GDM1 (cell line): ENCODE measurements at places on chromosomes 5 and 9.

DNA sequence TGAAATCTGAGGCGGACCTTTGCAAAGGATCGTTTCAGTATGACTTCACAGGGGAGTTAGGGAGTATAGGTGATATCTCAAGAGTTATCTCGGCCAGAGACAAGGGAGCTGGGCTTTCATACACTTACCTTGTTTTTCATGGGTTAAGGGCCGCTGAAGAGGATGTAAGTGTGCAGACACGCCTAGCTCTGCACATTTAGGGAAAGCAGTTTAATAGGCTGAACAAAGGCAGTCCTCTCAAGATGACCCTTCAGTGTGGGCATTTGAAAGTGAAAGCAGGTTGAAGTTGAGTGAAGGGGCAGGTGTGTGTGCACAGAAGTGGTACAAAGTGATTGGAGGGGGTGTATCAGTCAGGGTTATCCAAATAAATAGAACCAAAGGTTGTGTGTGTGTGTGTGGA, 33.1 kb upstream of the PRXL2C start:
- no peak for DNase-seq

DNA sequence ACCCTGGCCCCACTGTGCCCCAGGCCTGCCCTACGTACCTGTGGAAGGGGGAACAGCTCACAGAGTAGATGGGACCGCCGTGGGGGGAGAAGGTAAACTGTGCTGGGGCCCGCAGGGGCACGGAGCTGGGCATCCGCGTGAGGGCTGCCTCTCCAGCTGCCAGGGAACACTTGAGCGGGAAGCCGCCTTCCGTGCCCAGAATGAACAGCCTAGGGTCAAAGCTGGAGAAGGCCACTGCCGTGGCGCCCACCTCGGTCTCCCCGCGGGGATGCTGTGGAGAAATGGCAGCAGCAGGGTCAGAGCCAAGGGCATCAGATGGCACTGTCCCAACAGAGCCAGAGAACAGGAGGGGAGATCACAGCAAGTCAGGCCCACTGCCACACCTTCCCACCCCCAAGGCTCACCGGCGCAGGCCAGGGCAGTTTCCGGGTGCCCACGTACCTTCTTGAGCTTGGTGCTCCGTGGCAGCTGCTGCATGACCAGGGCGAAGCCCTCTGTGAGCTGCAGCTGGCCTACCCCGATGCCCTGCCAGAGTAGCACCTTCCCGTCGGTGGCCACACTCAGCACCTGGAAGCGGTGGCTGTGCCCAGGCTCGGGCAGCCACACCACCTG, 21.9 kb downstream of the DYNC2I2 start:
- DNase-seq, result no peak

DNA sequence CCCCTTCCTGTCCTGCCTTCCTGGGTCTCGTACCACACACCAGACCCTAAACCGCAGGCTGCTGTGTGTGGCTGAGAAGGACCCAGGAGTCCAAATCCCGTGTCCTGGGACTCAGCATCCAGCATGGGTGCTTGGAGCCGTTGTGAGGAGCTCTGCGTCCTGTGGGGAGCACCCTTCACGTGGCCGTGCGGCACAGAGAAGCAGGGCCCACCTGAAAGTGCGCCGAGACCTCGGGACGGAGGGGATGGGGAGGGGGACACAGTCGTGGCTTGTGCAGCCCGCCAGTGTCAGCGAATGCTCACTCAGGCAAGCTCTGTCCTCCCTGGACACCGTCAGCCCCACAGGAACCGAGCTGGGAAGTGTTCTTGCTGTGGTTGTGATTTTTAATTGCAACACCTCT, 244.6 kb downstream of the CACNA1B start:
- DNase-seq, result no peak

GRCh38 chr9:129487658-129488483, 133.0 kb downstream of the C9orf50 start:
- no peak for DNase-seq

DNA sequence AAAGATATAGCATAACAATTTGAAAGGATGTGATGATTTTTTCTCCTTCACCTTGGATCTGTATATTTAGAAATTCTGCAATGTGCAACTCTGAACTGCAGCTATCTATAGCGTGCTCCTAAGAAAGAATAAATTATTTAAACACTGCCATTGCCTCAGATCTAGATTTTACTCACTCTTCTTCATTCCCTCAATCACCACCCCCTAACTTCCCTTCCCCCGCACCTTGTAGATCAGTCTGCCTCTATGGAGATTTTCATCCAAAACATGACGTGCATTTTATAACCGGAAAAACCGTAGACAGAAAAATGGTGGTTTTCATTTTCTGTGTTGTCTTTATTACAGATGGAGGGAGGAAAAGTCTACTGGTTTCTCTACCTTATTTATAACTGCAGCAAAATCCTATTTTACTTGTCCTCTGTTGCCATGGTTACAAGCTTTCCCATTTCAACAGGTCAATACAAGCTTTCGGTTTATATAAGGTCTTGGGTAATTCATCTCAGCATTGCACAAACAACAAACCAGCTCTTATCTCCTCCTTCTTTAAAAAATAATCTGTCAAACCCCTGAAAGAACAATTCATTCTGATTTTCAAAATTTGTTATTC, 480.0 kb downstream of the TAF11L14 start:
- no peak for DNase-seq

- peak; percentile 84 for DNase-seq
Observed at GRCh38 chr5:10854506-10855277, 93.7 kb upstream of the DAP start.

DNA sequence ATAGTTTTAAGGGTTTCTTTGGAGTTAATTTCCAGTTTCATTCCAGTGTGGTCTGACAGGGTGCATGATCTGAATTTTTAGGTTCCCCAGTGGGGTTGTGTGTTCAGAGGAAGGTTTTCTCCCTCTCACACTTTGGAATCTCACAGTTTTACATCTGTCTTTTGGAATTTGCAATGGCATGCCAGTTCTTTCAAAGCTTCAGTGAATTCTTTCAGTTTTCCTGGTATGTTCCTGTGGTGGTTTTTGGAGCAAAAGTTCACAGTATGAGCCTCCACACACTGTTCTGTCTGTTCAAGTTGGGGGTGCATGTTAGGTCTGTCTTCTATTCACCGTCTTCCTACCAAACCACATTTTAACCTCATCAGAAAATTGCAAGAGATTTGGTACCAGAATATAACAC, 624.2 kb downstream of the KCTD16 start:
- no peak for DNase-seq

DNA sequence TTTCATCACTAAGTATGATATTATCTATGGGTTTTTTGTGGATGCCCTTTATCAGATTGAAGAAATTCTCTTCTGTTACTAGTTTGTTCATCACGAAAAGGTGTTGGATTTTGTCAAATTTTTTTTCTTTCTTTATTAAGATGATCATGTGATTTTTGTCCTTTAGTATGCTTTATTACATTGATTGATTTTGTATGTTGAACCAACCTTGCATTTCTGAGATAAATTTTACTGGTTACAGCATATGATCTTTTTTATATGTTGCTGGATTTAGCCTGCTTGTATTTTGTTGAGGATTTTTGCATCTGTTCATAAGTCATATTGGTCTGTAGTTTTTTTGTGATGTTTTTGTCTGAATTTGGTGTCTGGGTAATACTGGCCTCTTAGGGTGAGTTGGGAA, 42.8 kb downstream of the RAD23B start:
- DNase-seq, result no peak

GRCh38 chr5:107567901-107568671, 102.7 kb downstream of the EFNA5 start:
- DNase-seq, result no peak

- DNase-seq, result no peak
Observed at GRCh38 chr5:150440948-150441812, 8.4 kb downstream of the RPS14 start.

- no peak for DNase-seq
Observed at GRCh38 chr5:89449392-89450148, 566.6 kb upstream of the MEF2C start.

- no peak for DNase-seq
Observed at GRCh38 chr5:45383985-45384384, 312.2 kb downstream of the HCN1 start.

DNA sequence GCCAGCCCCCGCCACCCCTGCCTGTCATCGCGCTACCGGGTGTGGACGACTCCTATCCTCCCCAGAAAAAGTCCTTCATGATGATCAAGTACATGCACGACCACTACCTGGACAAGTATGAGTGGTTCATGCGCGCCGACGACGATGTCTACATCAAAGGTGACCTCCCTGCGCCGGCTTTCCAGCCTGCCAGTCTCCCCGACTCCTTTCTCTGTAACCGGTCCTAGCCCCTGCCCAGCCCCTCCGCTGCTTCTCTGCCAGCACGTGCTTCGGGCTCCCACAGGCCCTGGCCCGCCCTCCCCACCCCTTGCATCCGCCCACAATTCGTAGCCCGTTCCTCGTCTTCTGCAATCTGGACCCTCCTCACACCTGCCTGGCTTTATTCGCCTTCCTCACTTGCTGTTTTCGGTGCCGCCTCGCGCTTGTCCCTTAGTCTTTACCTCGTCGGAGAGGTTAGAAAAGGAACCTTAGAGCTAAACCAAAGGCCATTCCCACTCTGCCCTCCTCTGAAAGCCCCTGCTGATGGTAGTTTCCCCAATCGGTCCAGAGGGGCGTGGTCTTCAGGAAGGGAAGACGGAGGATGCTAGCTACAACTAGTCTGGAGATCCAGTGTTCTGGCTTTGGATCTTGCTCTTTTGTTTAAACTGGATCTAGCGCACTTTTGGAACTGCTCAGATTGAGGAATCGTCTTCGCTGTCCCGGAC, 1.4 kb downstream of the CHSY3 start:
- DNase-seq, result no peak

- no peak for DNase-seq
Observed at GRCh38 chr9:21817176-21817575, 14.7 kb downstream of the MTAP start.

DNA sequence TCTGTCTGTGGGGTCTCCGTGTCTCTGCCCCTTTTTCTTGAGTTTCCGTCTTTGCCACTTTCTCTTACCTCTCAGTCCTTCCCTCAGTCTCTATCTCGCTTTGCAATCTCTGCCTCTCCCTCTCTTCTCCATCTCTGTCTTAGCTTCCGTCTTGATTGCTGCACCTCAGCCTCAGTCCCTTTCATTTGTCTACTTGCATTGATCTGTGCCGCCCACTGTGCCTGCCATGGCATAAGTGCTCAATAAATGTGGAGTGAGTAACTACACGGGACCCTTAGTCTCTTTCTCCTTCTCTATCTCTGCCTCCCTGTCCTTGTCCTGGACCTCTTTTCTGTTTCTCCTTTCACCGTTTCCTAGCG, 6.6 kb downstream of the PCDHGC5 start:
- no peak for DNase-seq

DNA sequence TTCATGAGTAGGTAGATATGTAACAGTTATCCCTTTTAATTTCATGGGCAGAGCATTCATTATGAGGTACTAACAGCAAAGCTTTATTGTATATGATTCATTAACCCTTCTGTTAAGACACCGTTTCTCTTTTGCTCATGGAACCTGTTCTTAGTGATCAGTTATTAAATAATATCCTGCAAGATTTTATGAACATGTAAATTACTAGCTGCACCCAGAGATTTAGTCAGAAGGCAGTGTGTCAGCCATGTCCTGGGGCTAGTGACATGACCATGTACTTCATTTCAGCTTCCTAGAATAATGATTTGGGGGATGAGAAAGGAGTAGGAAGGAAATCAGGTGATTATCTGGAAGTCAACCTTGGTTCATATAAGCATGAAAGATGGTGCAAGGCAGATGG, 7.0 kb downstream of the MAST4 start:
- no peak for DNase-seq

DNA sequence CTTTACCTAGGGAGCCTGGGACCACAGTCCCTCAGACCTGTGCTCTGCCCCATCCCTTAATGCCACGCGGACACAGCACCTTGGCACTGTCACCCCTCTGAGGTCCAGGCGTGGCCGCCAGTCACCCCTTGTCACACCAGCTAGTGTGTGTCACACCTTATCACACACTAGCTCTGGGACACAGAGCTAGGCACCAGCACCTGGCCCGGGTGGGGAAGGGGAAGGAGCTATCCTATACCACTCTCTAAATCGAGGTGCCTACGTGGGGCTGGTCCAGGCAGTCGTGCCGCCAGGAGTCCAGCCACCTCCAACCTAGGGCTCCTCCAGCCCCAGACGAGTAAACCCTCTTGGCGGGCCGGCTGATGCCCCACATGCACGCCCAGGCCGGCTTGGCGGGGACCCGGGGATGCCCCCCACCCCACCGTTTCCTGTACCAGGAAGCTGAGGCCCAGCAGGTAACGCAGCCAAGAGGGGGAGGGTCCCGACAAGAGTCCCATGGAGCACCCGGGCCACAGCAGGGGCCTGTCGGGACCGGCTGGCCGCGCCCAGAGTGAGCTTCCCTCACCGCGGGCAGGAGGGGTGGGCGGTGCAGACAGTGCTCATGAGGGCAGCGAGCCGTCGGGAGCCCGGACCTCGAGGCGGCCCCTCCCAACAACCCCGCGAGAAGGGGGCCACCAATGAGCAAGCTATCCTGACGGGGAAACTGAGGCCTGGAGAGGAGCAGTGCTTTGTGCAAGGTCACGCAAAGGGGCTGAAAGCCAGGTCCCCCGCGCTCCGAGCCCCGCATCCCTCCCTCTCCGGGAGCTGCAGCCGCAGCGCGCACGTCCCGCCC, 550 bp downstream of the CORO2A start:
- DNase-seq, result peak; percentile 13

GRCh38 chr5:124237206-124237695, 509.2 kb downstream of the ZNF608 start:
- no peak for DNase-seq

DNA sequence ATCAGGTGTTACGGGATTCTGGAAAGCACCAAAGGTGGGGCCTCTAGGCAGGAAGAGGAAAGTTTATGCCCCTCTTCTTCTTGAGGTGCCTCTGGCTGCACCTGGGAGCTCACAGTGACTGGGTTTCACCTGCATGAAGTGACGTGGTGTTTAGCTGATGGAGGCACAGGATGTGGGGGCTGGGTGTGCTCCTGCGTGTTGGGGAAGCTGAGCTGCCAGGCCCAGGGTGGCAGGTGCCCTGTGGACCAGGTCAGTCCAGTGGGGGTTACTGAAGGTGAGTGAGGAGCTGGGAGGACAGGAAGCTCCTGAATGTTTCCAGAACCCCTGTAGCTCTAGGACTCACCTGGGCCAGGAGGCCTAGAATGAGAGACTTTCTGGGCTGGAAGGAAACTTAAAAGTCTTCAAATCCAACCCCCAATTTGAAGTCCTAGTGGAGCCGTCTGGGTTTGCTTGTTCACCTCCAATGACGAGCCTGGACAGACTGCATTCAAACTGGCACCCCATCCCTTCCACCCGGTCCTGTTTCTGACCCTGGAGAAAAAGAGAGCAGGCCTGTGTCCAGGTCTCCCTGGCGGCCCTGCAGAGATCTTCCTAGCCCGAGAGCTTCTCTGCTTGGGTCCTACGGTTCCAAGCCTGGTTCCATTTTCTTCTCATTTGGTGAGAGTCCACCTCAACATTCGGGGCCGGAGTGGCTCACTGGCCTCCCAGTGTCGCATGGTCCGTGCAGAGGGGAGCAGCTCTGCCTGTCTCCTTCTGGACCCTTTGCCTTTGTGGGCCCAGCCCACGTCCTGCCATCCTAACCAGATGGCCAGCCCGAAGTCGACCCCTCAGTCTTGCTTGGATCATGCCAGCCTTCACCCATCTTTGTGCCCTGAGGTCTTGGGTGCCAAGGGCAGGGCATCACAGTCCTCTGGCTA, 22.3 kb downstream of the TRAF1 start:
- no peak for DNase-seq
